ENCODE measurements at places on chromosomes 11 and 22.

DNA sequence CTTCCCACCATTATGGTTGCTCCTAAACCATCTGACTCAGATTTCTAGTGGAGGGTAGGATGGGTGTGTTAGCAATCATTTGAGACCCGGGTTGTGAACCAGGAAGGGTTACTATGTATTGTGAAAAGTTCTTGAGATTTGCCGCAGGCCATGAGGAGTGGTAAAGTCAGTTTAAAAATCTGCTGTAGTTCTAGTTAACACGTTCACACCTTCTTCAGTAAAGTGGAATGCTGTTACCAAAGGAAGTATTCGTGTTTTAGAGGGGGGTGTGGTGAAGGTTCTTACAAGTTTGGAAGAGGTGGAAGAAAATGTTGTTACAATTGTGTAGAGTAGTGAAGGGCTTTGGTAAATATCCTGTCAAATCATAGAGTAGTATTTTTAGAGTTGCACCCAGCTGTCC lies 2.6 kb downstream of the MTMR3 start:
- no peak for DNase-seq

GRCh38 chr11:35620795-35621194 lies 2.5 kb downstream of the FJX1 start:
- DNase-seq, result no peak

- no peak for DNase-seq
Measured at GRCh38 chr11:93128574-93128973, 69.2 kb downstream of the SLC36A4 start.

DNA sequence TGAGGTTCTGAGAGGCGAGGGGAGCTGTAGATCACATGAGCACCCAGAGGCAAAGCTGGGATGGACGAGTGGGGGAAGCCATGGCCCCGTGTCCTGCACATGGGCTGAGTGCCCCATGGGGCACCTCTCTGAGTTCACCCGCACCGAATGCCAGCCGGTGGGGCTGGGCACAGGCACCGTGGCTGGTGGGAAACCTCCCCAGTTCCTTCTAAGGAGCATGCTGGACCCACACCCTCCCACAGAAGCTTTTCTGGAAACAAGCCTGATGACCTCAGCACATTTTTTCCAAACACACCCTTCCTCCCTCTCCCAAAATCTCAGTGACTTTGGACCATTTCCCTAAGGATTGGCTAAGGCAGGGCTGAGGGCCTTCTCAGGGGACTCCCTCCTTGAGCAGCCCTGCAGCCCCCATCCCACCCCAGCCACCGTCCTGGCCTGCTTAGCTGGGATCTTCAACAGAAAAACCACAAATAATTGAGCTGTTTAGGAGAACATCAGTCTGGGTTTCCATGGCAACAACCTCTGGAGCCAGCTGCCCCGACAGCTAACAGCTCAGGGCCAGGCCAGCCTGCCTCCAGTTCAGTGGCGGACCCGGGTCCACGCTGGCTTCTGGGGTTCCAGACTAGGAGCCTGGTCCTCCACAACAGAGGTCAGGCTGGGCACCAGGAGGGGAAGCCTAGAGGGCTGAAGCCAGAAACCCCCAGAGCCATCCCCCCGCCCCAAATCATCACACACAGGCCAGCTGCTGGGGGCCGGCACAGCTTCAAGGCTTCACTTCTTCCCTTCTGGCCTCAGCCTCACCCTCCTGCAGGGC lies 18.1 kb upstream of the LINC01488 start:
- DNase-seq, result no peak

DNA sequence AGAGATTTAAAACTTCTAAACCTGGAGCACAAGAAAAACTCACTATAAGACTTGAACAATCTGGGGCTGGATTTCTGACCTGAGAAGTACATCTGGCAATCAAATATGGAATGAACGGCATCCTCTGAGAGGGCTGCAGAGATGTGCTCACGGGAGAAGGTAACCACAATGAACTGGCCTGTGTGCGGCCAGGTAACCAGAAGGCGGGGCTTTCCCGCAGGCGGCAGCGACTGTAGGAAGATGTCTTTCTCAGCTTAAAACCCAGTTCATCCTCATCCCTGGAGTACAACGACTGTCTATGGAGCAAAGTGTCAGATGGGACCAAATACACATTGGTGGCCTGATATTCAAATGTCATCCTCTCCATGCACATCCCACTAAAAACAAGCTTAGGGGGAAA lies 24.5 kb downstream of the MICAL3 start:
- DNase-seq, result no peak

- no peak for DNase-seq
Measured at GRCh38 chr11:6664551-6664950, 8.9 kb upstream of the DCHS1 start.

DNA sequence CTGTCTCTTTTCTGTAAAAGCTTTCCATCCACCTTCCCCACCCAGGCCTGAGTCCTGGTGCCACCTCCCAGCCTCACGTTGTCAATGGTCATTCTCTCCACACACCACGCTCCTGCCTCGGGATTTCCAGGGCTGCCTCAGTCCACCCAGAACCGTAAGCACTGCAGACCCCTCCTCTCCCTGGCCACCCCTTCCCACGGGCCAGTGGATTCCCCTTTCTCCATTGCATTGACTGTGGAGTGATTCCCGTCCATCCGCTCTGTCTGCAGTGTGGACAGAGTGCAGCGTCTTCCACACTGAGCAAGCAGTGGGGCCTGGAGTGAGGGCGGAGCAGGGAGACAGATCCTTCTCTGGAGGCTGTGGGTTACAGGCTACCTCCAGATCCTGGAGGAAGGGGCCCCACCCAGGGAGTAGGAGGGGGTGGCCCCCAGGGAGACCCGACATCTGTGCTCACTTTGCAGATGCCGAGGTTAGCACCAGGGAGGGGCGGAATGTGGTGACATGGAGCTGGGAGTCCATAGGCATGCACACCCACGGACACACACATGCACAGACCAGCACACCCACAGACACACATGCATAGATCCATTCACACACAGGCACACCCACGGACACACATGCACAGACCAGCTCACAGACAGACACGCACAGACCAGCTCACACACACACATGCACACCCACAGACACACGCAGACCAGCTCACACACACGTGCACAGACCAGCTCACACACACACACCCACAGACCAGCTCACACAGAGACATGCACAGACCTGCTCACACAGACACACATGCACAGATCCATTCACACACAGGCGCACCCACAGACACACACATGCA lies 109.6 kb upstream of the B3GAT1 start:
- no peak for DNase-seq

- no peak for DNase-seq
Measured at GRCh38 chr11:75233754-75234172, 6.8 kb upstream of the TPBGL start.

DNA sequence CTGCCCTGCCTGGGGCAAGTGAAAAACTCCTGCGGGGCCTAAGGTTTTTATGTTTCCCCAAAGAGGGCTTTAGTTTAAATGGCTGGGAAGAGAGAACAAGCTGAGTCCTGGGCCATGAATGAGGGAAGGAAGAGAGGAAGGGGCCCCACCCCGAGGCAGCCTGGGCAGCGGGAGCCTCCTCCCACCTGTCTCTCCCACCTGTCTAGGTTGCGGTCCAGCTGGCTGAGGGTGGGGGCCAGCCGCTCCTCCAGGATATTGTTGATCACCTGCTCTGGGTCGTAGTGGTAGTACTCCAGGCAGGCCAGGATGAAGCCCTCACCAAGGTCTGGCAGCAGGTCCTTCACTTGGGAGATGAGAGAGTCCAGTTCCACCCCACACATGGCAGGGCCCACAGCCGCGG lies 34.6 kb downstream of the UQCR10 start:
- no peak for DNase-seq

GRCh38 chr22:30425616-30426387 lies at the start of gene MTFP1:
MTFP1 (plus strand) TSS chr22:30425768; CDS start chr22:30425880, 112 bp downstream.
- DNase-seq, result no peak
